Stimulated activated CD8-positive, alpha-beta memory T cell treated with anti-CD3 and anti-CD28 coated beads, Interleukin-7, amount 100 ng/mL, for 1 hour (primary cell): ENCODE measurements at places on chromosomes 5 and 9.

GRCh38 chr5:87122151-87122977 is 145.3 kb upstream of the RASA1 start:
- DNase-seq: no peak

DNA sequence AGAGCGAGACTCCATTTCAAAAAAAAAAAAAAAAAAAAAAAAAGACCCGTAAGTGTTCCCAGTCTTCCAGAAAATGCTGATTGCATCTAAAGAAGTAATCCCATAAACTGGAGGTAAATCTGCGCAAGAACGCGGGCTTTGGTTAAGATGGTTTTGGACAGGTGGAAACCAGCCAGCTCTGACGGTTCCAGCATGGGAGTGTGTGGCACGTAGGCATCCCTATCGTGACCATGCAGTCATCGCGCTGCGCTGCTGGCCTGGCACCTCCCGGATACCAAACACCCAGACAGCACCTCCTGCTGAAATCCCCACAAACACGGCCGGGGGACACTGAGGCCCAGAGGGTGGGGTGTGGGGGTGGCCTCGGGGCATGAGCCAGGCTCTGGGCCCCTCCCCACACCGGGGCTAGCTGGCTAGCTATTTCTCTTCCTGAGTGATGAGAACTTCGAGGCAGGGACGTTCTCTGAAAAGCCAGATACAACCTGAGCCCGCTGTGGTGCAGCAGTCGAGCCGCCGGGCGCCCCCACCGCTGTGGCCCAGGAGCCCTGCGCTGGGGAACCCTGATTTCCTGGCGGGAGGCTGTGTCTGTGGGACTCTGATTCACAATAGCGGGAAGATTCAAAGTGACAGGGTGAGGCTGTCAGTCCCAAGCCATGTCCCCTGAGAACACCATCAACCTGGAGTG is 32.2 kb upstream of the NOTCH1 start:
- DNase-seq: no peak

DNA sequence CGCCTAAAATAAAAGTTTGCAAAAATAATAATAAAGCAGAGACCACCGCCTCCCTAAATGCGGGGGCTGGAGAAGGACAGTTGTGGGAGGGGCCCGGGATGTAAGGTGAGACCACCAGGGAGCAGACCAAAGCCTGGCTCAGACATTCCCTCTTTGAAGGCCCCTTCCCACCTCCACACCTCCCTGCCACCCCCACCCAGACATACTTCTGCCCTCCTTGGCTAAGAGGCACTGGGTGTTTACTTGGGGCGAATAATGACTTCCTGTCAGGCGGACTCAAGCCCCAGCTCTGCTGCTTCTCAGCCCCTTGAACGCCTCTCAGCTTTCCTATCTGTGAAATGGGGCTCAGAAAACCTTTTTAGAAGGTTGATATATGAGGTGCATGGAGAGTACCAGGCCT is 58.8 kb upstream of the GGTA1 start:
- DNase-seq: no peak

DNA sequence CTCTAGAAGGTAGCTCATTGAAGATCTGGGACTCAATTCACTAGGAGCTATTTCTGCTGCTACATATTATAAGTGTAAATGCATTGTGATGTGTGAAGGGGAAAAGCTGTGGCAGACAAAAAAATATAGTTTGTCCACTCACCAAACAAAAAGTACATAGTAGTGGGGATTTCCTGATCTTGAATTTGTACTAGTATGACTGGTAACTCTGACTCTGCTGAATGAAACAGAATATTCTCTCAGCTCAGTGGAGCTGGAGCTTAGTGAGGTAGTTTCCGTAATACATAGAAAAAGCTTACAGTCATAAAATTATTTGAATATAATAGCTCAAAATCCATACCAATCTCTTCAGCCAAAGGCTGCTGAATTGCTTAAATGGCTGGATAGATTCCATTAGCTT is 455.6 kb upstream of the CD180 start:
- DNase-seq: no peak

- no peak for DNase-seq
Measured at GRCh38 chr5:125484272-125484741, 737.9 kb upstream of the ZNF608 start.

DNA sequence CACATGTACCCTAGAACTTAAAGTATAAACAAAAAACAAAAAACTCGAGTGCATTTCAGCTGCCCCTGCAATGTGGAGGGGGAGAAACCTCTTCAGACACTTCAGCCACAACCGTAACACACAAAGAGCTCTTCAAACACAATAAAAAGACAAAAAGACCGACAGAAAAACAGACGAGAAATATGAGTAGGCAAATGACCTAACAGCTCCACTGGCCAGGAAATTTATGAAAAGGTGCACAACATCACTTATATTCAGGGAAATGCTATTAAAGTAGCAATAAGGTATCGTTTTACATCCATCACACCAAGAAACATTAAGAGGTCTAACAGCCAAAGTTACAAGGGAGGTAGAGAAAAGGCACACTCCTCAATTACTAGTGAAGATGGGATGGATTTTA is 6.2 kb downstream of the ZBED3 start:
- no peak for DNase-seq

- DNase-seq: no peak
Measured at GRCh38 chr5:159824188-159825161, 91.8 kb upstream of the ADRA1B start.

DNA sequence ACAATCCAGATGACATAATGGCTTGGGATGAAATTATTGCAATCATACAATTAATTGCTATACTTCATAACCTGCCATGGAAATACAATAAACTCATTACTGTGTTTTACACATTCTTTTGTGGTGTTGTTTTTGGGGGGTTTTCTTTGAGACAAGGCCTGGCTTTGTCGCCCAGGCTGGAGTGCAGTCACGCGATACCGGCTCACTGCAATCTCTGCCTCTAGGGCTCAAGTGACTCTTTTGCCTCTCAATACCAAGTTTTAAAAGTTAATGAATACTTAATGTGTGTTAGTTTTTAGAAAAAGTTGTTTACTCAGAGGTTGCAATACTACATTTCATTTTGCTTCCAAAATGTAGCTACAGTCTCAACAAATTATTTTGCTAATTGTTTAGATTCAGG is 598.4 kb downstream of the CHSY3 start:
- no peak for DNase-seq

DNA sequence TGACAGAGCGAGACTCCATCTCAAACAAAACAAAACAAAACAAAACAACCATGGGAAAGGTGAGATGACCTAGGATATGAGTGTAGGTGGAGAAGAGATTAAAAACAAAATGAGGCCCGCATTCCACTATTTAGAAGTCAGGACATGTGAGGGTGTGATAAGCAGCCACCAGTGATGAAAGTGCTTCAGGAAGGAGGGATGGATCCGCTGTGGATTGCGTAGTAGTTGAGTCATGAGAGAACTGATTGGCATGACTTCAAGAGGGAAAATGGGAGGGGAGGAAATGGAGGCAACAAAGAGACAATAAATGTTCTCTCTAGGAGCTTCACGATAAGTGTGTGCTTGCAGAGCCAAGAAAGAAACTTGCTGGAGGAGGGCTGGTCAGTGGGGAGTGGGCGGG is 367.6 kb downstream of the ARL15 start:
- DNase-seq: no peak

- no peak for DNase-seq
Measured at GRCh38 chr5:74167206-74167929, 473.2 kb downstream of the ENC1 start.

- no peak for DNase-seq
Measured at GRCh38 chr5:133373121-133373870, 239.0 kb downstream of the FSTL4 start.

- DNase-seq: no peak
Measured at GRCh38 chr5:40291338-40291737, 388.4 kb upstream of the PTGER4 start.

DNA sequence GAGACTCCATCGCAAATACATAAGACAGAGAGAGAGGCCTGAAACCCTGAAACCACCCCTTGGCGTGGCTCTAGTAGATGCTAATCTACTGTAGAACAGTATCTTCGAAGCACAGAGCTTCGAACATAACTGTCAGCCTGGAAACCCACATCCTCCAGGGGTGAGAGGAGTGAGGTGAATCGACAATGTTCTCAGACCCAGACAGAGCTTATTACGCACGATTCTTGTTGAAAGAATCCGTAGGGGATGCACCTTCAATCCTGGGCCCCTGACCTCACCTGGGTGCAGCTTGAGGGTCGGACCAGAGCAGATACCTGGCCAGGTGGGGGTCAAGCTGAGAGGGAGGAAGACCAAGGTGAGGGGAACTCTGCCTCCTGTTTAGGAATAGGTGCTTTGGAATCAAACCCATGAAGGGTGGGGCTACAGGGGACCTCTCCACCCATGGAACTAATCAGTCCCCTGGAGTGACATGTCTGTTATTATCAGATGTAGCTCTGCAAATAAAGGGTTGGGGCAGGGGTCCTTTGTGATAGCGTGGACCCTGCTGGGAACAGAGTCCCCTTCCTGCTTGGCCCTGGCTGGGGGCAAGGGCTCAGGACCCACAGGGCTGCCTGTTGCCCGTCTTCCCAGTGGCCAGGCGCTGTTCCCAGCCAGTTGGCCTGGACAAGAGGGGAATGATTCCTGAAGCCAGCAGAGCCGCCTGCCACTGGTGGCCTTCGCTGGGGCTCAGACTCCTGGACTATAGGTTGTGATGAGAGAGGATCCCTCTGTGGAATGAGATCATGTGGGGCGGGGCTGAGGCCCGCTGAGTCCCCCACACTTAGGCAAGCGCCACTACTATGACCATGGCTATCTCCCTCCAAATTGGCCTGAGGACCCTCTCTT is 41.2 kb downstream of the DBH start:
- DNase-seq: no peak

DNA sequence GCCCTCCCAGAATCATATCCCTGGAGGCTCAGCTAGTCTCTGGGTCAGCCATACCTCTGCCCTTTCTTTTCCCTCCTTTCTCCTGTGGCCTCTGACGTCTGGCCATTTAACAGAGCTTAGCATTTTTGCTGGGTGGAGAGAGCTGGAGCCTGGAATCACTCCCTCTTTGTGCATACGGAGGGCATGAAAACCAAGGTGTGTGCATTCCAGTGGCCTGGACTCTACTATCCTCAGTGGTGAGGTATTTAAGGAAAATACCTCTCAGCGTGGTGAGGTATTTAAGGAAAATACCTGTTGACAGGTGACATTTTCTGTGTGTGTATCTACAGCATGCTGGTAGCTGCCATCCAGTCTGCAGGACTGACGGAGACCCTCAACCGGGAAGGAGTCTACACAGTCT is 27.5 kb downstream of the TGFBI start:
- DNase-seq: no peak

- DNase-seq: no peak
Measured at GRCh38 chr5:107640568-107640967, 30.2 kb downstream of the EFNA5 start.

DNA sequence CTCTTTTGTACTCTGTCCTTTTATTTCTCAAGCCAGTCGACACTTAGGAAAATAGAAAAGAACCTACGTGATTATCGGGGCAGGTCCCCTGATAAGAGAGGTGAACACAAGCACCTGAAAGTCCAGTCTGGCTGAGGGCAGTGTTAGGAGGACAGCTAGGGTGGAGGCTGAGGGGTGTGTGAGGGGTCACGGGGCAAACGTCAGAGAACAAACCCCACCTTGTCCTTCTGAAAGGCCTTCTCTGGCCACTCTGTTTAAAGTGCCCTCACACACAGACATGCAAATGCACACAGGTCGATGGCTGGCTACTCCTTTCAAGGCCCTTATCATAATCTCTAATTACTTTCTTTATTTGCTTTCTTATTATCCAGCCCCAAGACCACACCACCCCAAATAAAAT is 108.8 kb downstream of the ESM1 start:
- no peak for DNase-seq

DNA sequence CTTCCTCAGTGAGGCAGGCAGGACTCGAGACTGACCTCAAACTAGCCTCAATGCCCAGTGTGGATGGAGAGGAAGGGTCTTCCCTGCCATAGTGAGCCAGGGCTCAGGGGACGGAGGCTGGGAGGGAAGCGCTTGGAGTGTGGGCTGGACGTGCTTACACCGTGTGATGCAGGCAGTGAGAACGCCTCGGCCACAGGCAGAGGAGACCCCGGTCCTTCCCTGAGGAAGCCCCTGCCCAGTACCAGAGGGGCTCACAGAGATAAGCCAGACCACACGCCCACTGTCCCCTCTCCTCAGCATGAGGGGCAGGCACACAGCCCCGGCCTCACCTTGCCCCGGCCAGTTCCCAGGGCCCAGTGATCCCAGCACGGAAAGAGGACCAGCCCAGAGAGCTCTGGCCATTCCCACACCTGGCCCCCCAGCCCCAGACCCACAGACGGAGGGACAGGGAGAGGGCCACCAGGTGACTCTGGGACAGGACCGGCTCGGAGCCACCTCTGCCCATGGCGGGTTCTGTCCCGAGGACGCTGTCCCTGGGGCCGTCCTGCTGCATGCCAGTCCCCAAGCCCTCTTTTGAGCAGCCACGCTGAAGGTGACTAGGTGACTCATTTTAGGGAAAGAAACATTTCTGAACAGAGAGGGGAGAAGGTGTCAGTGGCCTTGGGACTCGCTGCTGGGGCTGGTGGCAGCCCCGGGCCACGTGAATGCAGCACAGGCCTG is 6.0 kb upstream of the NSMF start:
- no peak for DNase-seq

DNA sequence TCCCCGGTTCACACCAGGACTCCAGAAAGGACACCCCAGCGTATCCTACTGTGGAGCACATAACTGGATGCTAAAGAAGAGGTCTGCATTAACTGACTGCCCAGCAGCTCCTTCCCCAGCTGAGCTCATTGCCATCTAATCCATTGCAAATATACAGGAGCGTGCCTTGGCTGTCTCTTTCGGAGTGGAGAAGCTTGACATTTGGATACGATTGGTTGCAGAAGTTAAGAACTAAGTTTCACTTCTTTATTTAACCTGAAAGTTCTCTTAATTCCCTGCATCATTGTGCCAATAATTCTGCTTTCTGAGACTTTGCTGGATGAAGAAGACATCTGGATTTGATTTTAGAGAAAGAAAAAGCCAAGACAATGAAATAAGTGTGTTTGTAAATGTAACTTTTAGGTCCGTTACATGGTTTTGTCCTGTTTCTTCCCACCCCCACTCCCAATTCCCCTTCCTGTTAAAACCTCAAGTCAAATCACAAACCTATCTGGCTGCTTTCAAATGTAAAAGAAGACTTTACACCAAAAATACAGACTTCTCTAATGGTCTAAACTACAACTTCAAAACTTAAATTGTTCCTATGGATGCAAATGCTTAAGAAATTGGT is 33.9 kb downstream of the TAS2R1 start:
- DNase-seq: no peak

DNA sequence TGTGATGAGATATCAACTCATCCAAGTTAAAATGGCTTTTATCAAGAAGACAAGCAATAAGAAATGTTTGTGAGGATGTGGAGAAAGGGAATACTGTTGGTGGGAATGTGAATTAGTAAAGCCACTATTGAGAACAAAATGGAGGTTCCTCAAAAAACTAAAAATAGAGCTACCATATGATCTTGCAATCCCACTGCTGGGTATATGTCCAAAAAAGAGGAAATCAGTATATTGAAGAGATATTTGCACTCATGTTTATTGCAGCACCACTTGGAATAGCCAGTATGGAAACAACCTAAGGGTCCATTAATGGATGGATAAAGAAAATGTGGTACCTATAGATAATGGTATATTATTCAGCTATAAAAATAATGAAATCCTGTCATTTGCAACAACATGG is 25.1 kb downstream of the PPIP5K2 start:
- DNase-seq: no peak

- no peak for DNase-seq
Measured at GRCh38 chr5:77029376-77029885, 773 bp upstream of the AGGF1 start.
